Stimulated activated CD4-positive, alpha-beta T cell treated with anti-CD3 and anti-CD28 coated beads, Interleukin-15, amount 100 ng/mL, for 1 hour (primary cell): ENCODE measurements at places on chromosomes 2 and 18.

GRCh38 chr2:96926791-96927190 lies 56.9 kb upstream of the SEMA4C start:
- no peak for DNase-seq

DNA sequence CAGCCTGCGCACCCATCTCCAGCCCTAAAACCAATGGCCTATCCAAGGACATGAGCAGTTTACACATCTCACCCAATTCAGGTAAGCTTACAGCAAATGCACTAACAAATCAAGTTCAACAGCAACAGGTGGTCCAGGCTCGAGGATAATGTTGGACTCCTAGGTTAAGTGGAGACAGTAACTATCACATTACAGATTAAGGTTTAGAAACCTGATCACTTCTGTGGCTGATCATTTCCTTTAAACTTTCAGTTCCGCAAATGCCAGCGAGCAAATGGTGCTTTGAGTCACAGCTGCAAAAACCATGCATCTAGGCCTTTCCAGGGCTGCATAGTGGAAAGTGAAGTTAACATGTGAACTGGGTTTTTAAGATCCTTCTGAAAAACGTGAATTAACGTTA lies 259.4 kb downstream of the GBX2 start:
- DNase-seq: no peak

DNA sequence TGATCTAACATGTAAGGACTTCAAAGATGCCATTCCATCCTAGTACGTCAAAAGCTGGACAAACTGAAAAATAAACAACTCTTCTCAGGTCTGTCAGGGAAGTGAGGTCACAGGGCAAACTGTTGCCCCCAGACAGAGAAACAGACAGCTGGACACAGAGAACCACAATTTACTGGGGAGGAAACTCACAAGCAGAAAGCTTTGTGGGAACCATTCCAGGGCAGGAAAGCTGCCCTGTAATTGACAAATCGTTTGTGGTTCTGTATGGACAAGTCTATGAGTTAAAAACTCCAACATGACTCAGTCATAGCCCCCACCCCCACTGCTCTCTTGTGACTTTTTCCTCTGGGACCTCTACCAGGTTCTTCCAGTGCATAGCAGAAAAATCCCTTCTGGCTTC lies 28.4 kb downstream of the MCEE start:
- DNase-seq: no peak

DNA sequence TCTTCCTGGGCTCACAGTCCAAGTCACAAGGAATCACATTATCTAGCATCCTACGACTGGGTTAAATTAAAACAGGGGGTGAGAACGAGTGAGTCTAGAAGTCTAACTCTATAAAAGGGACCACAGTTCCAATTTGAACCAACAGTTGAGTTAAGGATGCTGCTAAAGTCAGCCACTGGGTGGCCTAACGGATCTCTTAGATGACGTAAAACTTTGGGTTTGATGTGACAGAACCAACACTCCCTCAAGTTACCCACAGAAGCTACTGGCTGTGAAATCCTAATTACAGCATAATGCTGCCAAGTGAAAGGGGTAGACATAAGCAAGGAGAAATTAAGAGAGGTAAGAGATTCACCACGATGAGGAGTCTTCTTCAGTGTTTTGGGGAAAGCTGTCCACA lies 32.7 kb upstream of the RUFY4 start:
- DNase-seq: no peak

DNA sequence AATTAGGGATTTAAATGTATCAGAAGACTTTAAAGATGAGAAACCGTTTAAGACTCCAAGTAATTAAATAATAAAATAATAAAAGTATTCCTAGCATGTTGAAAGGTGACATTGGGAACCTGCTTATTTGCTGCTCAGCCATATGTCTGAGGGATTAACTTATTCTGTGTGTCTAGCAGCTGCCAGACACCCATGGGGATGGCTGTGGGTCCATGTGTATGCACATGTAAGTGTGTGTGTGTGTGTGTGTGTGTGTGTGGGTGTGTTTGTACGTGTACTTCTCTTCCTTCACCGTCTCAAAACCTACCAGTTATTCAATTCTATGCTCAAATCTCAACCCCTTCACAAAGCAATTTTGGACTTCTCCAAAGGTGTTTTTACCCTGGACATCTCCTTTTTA lies 124.5 kb downstream of the SETBP1 start:
- DNase-seq: no peak
